NCI-H1092 (cell line): ENCODE measurements at places on chromosomes 7 and 10.

DNA sequence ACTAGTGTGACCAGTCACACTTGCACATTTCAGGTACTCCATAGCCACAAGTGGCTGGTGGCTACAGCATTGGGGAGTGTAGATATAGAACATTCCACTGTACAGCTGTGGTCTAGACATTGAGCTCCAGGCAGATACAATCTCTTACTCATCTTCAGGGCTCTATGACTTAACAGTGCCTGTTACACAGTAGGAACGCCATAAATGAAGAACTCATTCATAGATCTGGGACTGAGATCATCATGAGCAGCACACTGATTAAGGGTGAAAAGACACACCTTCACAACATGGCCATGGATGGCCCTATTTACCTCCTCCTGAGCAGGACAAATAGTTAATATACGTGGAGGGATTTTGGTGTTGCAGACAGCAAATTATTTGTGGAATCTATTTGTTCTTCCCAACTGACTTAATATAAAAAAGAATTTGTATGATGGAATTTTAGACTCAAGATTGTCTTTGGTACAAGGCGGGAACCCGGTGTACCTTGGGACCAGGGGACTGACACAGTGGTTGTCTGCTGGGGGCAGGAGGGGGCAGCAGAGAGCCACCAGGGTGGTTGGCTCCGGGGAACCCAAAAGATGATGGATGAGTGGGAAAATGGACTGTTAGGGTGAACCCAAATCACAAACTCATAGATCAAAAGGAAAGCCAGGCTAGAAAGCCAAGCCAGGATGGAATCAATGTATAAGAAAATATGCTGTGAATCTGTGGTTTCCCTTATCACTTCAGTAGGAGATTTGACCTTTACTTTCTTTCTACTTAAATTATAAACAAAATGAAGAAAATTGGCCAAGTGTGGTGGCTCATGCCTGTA, 24.3 kb upstream of the CPA2 start:
- DNase-seq, result peak; percentile 68

GRCh38 chr10:19958787-19959186, 142.6 kb downstream of the PLXDC2 start:
- no peak for DNase-seq

DNA sequence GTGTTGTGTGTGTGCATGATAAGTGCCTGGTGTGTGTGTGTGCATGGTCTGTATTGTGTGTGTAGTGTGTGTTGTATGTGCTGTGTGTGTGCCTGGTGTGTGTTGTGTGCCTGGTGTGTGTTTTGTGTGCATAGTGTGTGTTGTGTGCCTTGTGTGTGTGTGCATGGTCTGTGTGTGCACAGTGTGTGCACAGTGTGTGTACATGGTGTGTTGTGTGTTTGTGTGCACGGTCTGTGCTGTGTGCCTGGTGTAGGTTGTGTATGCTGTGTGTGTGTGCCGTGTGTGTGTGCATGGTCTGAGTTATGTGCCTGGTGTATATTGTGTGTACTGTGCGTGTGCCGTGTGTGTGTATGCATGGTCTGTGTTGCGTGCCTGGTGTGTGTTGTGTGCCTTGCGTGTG, 403.0 kb upstream of the RNF32 start:
- no peak for DNase-seq

- DNase-seq, result no peak
Observed at GRCh38 chr7:135100856-135101255, 47.0 kb upstream of the TMEM140 start.

GRCh38 chr7:37732253-37732652, 48.7 kb downstream of the GPR141 start:
- no peak for DNase-seq

- DNase-seq, result no peak
Observed at GRCh38 chr10:128066870-128067382, 59.3 kb downstream of the MKI67 start.

GRCh38 chr10:125392609-125393008, 232.2 kb upstream of the CTBP2 start:
- no peak for DNase-seq

DNA sequence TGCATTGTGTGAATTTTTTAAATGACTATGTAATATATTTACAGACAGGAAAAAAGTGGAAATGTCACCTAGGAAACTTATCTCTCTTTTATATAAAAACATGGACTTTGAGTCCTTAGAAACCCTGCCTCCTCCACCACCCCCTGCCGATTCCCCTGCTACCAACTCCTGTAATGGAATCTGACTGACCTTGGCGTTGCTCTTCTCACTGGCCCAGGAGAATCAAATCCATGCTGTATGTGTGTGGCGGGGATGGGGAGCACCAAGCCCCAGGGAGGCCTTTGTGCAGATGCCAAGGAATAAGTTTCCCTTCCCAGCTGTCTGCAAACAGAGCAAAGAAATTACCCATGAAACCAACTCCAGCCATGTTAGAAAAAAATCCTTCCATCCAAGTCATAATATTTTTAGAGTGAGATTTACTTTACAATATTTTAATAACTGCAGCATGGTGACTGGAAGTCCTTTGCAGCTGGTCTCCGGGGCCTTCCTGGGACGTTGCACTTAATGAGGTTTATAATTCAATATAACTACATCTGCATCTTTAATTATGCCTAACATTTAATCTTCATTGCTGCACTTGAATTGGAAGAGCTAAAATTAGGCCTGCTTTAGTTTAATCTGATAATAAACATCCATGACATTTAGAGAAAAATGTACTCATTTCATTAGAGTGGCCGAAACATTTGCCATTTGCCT, 111.4 kb upstream of the CACUL1 start:
- DNase-seq, result no peak

DNA sequence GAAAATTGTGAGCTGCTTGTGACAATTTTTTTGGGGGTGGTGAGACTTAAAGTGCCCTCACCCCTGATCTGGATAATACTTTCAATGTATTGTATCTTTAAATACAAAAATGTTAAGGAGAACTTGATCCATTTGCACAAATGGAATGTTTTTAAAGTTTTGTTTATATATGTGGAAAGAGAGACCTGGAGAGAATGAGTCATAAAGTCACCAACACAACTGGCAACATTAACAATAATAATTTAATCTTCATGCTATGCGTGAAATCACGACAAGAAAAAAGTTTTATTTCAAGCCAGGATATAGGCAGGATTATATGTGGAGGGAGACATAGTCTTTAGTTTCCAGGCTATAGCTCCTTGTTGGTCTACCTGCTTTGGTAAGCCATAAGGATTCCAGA, 537.5 kb downstream of the GPAM start:
- DNase-seq, result no peak

GRCh38 chr10:132565516-132566209, 28.1 kb downstream of the INPP5A start:
- DNase-seq, result no peak

DNA sequence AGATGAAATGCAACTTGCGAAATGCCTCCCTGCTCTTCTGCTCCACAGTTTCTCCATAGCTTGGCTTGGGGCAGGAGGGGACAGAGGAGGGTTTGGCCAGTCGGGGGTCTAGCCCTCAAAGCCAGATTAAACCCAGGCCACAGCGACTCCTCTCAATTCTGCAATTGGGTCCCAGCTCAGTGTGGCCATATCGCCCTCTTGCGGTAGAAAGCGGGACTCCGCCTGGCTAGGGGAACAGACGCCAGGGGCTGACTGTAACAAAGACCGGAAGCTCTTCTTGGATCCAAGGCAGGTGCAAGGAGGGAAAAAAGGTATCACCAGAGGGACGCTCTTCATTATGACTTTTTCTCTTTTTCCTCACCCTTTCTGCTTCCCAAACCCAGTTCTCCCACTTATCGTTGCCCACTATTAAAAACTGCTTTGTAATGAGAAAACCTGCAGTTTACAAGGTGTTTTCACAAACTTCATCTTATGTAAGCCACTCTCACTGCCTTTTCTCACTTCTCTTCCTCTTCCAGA, 36.6 kb upstream of the TNPO3 start:
- DNase-seq, result peak; percentile 71
